ENCODE measurements at places on chromosomes 3 and 15.

- no peak for DNase-seq
Measured at GRCh38 chr3:104133630-104134029, 1233.1 kb upstream of the ALCAM start.

- no peak for DNase-seq
Measured at GRCh38 chr15:94287794-94288246, 56.5 kb downstream of the MCTP2 start.

DNA sequence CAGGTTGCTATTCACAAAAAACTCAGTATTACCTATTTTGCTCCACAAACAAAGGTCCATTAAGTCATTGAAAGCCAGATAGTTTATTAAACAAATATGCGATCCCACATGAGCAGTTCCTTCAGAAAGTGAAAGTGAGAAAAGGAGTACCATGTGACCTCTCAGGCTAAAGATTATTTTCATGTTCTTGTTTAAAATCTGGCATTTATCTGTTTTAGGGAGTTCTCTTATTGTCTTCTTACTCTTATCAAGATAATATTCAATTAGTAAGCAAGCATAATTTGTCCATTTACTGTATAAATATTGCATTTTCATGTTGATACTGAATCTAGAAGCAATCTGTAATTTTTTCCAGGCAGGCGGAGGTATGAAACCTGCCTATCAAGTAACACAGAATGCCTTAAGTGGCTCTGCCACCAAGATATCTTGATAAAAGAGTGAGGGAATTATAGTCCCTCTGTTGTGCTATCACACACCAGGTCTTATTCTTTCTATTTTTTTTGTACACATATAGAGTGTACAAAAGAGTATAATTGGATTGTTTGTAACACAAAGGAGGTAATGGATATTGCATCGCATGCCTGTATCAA, 20.1 kb upstream of the PLSCR5 start:
- no peak for DNase-seq

- DNase-seq = no peak
Measured at GRCh38 chr3:64694114-64694513, 6.3 kb upstream of the ADAMTS9 start.

DNA sequence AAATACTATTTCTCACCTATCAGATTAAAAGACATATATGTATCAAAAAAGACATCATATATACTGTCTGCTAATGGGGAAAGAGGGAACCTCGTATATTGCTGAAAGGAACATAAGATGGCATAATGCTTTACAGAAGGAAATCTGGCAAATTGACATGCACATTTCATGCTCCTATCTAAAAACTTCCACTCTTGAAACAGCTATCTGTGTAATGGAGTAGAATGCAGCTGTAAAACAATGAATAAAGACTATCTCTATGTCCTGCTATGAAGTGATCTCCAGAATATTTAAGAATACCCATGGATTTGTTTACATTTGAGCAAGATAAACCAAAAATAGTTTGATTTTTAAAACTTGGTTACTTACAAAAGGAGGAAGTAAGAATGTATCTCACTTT, 107.4 kb downstream of the TBL1XR1 start:
- no peak for DNase-seq

- DNase-seq = no peak
Measured at GRCh38 chr15:71455107-71455506, 339.8 kb downstream of the THSD4 start.

DNA sequence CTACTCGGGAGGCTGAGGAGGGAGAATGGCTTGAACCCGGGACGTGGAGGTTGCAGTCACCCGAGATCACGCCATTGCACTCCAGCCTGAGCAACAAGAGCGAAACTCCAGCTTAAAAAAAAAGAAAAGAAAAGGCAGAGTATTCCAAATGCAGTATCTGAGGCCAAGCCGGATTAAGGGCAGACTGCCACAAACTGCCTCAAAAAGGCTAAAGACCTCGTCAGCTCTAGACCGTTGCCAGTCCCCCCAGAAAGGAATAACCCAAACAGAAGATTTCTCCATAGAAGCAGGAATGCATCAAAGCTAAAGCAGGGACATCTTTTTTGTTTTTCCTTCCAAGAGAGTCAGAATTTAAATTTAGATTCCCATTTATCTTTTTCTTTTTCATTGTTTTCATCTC, 72.9 kb downstream of the TM4SF4 start:
- DNase-seq = no peak

- DNase-seq = no peak
Measured at GRCh38 chr3:58036293-58037032, 28.2 kb downstream of the FLNB start.

GRCh38 chr3:37556789-37557301, 304.8 kb upstream of the CTDSPL start:
- no peak for DNase-seq
